ENCODE measurements at places on chromosomes 7 and 10. TPM values are rescaled to one million over a fixed set of nuclear protein-coding genes. Genes with fewer than 3 reads are reported as not detected.

Gene MMP21
- 0.13 TPM for polyA plus RNA-seq

Gene ARHGAP21
- polyA plus RNA-seq, result 44.0 TPM

Gene KAZALD1
- polyA plus RNA-seq, result 3.1 TPM

Gene NME8
- polyA plus RNA-seq, result not detected

Gene UTF1
- not detected for polyA plus RNA-seq

Gene ZNF479
- not detected for polyA plus RNA-seq

Gene KCNH2
- polyA plus RNA-seq, result 0.19 TPM

Data from adipose tissue (tissue), 3 donors.